ENCODE measurements at places on chromosomes 12 and 14. TPM values are rescaled to one million over a fixed set of nuclear protein-coding genes. Genes with fewer than 3 reads are reported as not detected.

Gene KLRC3
- total RNA-seq = not detected

Gene MUCL1
- not detected for total RNA-seq

Gene RIN3
- total RNA-seq = 4.8 TPM

Gene FGD4
- total RNA-seq = 3.9 TPM

Gene MDM2
- total RNA-seq = 43.0 TPM

Gene CCDC196
- total RNA-seq = not detected

Gene KSR2
- 2.8 TPM for total RNA-seq

Gene DRAM1
- 5.2 TPM for total RNA-seq

Gene FOXA1
- 249 TPM for total RNA-seq

GRCh38 chr12:54601841-54602240 lies 13.4 kb upstream of the PPP1R1A start:
- peaks cover 38% of the 10 kb centered on the region for H3K27me3 ChIP-seq
- H3K4me3 ChIP-seq = no peak overlapping the region
- no peak overlapping the region for H3K27ac ChIP-seq
- H3K4me1 ChIP-seq = no peaks in the 10 kb centered on the region
- H3K36me3 ChIP-seq = no peaks in the 10 kb centered on the region

DNA sequence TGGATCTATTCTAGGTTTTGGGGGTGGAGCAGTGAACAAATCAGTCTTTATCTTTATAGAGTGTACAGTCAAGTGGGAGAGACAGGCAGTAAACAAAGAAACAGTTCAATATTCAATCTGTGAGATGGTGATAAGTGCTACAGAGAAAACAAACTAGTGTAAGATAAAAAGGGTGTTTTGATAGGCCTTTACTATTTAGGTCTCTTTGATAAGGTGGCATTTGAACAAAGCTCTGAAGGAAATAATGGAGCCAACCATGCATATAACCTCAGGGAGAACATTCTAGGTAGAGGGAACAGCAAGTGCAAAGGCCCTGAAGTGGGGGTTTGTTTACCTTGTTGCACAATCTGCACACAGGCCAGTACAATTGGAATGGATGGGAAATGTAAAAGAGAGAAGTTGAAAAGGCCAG lies 47.3 kb downstream of the PTPN11 start:
- H3K27me3 ChIP-seq = no peaks in the 10 kb centered on the region
- no peaks in the 10 kb centered on the region for H3K4me1 ChIP-seq
- no peak overlapping the region for H3K27ac ChIP-seq
- H3K4me3 ChIP-seq = no peak overlapping the region
- H3K36me3 ChIP-seq = peaks cover 17% of the 10 kb centered on the region

GRCh38 chr12:51419425-51420193 lies 5.0 kb upstream of the SLC4A8 start:
- peaks cover 4% of the 10 kb centered on the region for H3K4me1 ChIP-seq
- no peaks in the 10 kb centered on the region for H3K27me3 ChIP-seq
- no peaks in the 10 kb centered on the region for H3K36me3 ChIP-seq
- no peak overlapping the region for H3K27ac ChIP-seq
- H3K4me3 ChIP-seq = no peak overlapping the region

DNA sequence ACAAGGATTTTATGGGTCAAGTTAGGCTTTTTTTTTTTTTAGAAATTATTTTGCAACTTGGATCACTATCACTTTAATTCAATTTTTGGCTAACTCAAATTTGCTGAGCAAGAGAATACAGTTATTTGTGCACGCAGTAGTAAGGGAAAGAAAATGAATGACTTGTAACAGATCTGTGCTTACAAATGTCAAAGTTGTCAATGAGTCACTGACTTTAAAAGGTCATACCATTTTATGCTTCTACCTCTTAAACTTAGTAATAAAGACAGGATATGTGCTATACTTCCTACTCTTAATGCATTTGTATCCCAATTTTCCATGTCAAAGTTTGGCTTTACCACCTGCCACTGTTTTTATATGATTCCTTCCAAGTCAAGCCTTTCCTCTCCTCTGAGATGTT lies 131.1 kb upstream of the FBXO33 start:
- H3K4me1 ChIP-seq = no peaks in the 10 kb centered on the region
- H3K27ac ChIP-seq = no peak overlapping the region
- H3K27me3 ChIP-seq = no peaks in the 10 kb centered on the region

DNA sequence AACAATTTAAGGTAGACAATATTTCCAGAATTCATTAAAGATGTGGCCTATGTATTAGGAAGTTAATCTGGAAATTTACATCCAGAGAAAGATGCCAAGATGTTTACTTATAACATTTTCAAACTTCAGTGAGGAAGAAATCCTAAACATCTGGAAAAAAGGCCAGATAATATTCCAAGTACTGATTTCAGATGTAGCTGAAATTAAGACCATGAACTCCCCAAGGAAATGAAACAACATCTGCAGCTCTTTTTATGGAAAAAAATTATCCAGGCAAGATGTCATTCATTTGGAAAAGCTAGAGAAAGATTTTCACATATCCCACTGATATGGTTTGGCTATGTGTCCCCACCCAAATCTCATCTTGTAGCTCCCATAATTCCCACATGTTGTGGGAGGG lies 35.0 kb downstream of the GNG2 start:
- H3K4me1 ChIP-seq = no peaks in the 10 kb centered on the region

GRCh38 chr12:24741216-24741615 lies 207.7 kb downstream of the BCAT1 start:
- H3K4me3 ChIP-seq = no peak overlapping the region
- DNase-seq = no peak
- no peaks in the 10 kb centered on the region for H3K36me3 ChIP-seq
- no peaks in the 10 kb centered on the region for H3K4me1 ChIP-seq
- H3K27ac ChIP-seq = no peak overlapping the region

GRCh38 chr12:124564232-124564958 lies 3.0 kb downstream of the NCOR2 start:
- no peak for DNase-seq
- no peak overlapping the region for H3K27ac ChIP-seq
- H3K36me3 ChIP-seq = no peaks in the 10 kb centered on the region
- H3K27me3 ChIP-seq = no peaks in the 10 kb centered on the region
- no peak overlapping the region for H3K4me3 ChIP-seq
- 0 out of 2 replicates have a peak, but pooled peaks cover 8% of the 10 kb centered on the region for H3K4me1 ChIP-seq

DNA sequence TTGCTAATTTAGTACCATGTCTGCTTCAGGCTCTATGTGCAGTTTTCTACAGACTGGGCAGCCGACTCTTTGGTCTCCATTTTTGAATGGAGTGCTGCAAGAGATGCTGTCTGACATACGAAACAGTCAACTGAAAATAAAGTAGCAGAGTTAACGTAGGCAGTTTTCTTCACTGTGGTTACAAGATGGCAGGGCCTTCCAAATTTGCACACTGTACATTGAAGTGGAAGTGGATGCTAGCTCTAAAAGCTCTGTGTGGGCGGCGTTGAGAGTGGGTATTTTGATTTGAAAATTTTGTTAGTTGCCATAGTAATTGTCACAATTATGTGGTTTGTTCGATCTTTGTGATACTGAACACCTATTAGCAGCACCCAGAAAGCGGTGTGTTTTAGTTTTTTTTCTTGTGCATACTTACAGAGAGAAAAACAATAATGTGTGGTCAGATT lies 154.9 kb upstream of the ATP2B1 start:
- H3K27me3 ChIP-seq = no peaks in the 10 kb centered on the region
- no peak overlapping the region for H3K4me3 ChIP-seq
- DNase-seq = no peak
- H3K4me1 ChIP-seq = peaks cover 2% of the 10 kb centered on the region

GRCh38 chr12:97797473-97797872 lies 334.9 kb downstream of the RMST start:
- H3K27me3 ChIP-seq = no peaks in the 10 kb centered on the region
- H3K4me1 ChIP-seq = no peaks in the 10 kb centered on the region
- no peak for DNase-seq
- no peak overlapping the region for H3K27ac ChIP-seq
- H3K36me3 ChIP-seq = no peaks in the 10 kb centered on the region

GRCh38 chr14:101318271-101318670 lies 243.0 kb upstream of the DIO3 start:
- DNase-seq = no peak
- no peaks in the 10 kb centered on the region for H3K27me3 ChIP-seq
- no peak overlapping the region for H3K4me3 ChIP-seq

DNA sequence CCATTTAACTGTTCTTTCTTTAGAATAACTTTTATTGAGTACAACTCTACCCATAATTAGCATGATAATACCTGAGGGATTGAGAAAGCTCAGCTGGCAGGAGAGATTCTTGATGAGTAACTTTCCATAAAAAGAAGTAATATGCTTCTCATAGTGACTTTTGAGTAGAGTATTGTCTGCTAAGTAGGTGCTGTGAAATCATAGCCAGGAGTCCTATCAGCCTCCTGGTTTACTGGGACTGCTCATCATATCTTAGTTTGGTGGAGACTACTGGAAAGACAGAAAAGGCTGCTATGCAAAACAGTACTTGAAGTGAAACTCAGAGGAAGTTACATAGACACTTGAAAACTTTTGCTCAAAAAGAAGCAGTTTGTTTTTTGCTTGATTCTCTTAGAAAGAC lies 113.3 kb upstream of the ATP2B1 start:
- H3K36me3 ChIP-seq = no peaks in the 10 kb centered on the region
- H3K4me1 ChIP-seq = peaks cover 38% of the 10 kb centered on the region
- H3K27ac ChIP-seq = no peak overlapping the region
- H3K4me3 ChIP-seq = no peak overlapping the region
- DNase-seq = peak; percentile 15

DNA sequence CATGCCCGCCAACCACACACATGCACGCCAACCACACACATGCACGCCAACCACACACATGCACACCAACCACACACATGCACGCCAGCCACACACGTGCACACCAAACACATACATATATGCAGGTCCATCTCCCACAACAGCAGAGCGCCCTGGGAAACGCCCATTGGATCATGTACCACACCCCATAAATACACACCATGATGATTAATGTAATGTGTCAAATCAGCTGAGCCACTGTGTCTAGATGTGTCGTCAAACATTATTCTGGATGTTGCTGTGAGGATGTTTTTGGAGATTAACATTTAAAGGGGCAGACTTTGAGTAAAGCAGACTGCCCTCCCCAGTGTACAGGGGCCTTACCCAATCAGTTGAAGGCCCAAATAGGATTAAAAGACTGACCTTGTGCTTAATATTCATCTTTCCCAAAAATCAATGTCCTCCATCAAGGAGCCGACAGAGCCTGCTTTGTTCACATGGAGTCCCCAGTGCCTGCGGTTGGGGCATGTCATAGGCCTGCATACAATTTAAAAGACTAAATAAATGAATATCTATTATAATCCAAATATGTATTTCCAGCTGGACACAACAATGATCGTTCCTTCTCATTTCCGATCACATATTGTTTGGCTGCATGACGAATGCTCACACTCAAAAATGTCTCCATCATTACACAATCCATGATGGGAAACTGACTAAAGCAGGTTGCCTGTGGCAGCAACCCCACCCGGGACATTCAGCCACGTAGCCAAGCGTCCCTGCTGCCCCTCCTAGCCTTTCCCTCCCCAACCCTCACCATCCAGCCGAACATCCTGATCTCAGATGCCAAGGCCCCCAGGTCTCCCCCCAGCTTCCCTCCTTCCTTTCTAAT lies 23.2 kb upstream of the BDKRB2 start:
- no peaks in the 10 kb centered on the region for H3K36me3 ChIP-seq
- no peaks in the 10 kb centered on the region for H3K4me1 ChIP-seq
- H3K27ac ChIP-seq = no peak overlapping the region
- H3K27me3 ChIP-seq = peaks cover 29% of the 10 kb centered on the region
- no peak overlapping the region for H3K4me3 ChIP-seq

DNA sequence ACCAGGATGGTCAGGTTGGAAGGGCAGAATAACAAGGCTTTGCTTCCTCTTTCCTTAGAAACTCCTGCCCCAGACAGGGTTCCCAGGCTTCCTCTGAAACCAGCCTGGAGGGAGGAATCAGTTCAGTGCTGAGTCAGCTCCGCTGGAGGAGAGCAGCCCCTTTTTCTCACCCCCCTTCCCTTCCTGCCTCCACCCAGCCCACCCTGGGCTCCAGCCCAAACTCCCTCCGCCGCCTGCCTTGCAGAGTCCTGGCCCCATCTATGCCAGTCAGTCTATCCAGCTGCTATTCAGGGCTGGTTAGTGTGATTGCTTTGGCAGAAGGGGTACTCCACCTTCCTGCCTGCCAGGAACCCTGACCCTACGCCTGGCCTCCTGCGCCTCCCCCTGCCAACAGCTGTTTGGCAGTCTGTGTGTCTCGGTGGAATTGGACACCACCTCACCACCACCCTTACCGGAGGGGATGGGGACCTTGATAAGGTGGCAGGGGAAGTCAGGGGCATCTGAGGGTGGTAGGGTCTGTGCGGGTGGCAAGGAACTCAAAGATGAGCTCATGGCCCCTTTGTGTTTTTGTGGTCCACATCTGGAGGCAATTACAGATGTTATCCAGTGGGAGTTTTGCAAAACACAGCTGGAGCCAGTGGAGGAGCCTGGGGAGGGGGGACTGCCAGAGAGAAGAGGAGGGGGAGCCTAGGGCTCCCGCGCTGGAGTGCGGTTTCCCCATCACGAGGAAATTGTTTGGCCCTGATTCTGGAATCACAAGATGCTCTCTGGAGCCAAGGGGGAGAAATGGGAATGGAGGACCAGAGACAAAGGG lies 12.2 kb downstream of the MMP14 start:
- peak overlapping the region; percentile 58 for H3K27ac ChIP-seq
- no peak for DNase-seq
- peaks cover 8% of the 10 kb centered on the region for H3K36me3 ChIP-seq
- no peak overlapping the region for H3K4me3 ChIP-seq

- peaks cover 16% of the 10 kb centered on the region for H3K4me1 ChIP-seq
- DNase-seq = no peak
- H3K36me3 ChIP-seq = no peaks in the 10 kb centered on the region
- no peak overlapping the region for H3K27ac ChIP-seq
Observed at GRCh38 chr12:96206936-96207662, 12.9 kb downstream of the ELK3 start.

DNA sequence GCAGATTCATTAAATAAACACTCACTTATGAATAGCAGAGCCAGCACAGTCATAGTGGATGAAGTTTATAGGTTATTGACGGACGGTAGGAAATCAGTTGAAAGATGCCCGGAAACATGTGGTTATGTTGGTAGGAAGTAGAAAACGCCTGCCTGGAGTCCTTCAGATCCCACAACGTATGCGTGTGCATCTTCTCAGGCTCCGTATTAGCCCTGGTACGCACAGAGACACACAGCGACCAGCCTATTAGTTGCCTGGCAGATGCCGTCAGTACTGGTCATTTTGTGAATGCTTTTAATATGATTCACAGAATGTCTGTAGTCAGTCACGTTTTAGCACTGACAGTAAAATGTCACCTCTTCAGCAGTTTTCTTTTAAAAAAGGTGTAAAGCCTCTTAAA lies 196.4 kb downstream of the RGS6 start:
- no peaks in the 10 kb centered on the region for H3K36me3 ChIP-seq
- peak; percentile 13 for DNase-seq

All from PC-3 (cell line).